ENCODE measurements at places on chromosomes 5 and 9.

DNA sequence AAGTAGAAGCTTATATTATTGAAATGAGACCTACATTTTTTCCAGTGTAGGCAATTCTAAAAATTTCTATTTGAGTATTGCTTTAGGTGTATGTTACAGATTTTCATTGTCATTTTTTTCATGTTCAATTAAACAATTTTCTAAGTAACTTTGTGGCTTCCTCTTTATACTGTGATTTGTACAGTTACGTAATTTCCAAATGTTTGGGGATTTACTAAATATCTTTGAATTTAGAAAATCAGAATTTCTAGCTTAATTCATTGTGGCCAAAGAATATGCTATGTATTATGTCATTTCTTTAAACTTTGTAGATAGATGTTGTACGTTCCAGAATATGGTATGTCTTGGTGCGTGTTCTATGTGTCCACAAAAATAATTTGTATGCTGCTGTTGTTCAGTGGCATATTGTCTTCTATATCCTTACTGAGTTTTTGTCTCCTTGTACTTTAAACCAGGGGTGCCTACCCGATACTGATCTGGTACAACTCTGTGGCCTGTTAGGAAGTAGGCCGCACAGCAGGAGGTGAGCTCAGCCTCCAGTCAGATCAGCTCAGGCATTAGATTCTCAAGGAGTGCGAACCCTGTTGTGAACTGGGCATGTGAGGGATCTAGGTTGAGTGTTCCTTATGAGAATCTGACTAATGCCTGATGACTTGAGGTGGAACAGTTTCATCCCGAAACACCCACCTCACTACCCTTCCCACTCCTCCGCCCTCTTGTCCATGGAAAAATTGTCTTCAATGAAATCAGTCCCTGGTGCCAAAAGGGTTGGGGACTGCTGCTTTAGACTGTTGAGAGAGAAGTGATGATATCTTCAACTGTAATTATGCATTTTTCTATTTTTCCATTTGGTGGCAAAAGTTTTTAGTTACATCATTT, 63.5 kb downstream of the UBE2R2 start:
- DNase-seq, result no peak

- DNase-seq, result no peak
These were observed 22.8 kb upstream of the DUSP1 start for GRCh38 chr5:172793577-172794488.

GRCh38 chr9:83526901-83527300, 11.3 kb downstream of the FRMD3 start:
- DNase-seq, result no peak

- no peak for DNase-seq
These were observed 18.9 kb upstream of the GPX8 start for GRCh38 chr5:55140908-55141665.

DNA sequence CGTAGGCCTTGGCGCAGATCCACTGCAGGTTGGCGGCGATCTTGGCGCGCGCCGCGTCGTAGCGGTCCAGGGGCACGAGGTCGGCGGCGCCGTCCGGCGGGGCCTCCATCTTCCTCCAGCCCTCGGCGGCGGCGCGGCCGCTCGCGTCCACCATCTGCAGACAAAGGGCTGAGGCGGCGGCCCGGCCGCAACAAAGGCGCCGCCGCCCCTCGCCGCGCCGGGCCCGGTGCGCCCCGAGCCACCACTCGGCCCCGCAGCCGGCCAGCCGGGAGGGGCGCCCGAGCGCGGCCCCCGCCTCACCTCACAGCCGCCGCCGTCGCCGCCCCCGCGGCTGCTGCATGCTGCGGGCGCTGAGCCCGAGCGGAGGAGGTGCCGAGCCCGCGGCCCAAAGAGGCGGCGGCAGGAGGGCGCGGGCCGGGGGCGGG, 328 bp downstream of the CAMSAP1 start:
- no peak for DNase-seq

GRCh38 chr9:109027176-109027575, 13.9 kb upstream of the CTNNAL1 start:
- DNase-seq, result no peak

- DNase-seq, result no peak
These were observed 14.1 kb upstream of the SPARC start for GRCh38 chr5:151700820-151701219.

DNA sequence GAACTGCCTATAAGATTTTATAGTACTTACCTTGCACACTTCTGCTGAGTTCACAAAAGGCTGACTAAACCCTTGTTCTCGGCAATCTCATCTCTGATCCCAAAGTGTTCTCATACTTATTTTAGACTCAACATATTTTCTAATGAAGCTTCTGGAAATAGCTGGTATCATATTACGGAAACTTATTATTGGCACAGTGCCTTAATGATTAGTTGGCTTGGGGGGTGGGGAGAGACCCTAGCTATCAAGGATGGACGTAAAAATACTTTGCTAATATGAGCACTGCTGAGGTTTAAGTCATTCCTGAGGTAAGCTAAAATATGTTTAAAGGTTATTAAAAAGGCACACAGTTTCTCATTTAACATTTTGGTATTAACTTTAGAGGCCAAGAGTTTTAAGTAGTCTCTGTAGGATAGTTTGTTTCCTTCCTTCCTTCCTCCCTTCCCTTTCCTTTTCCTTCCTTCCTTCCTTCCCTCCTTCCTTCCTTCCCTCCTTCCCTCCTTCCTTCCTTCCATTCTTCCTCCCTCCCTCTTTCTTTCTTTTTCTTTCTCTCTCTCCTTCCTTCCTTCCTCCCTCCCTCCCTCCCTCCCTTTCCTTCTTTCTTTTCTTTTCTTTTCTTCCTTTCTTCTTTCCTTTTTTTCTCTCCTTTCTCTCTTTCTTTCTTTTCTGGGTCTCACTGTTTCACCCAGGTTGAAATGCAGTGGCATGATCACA, 31.5 kb downstream of the ZSWIM6 start:
- no peak for DNase-seq

DNA sequence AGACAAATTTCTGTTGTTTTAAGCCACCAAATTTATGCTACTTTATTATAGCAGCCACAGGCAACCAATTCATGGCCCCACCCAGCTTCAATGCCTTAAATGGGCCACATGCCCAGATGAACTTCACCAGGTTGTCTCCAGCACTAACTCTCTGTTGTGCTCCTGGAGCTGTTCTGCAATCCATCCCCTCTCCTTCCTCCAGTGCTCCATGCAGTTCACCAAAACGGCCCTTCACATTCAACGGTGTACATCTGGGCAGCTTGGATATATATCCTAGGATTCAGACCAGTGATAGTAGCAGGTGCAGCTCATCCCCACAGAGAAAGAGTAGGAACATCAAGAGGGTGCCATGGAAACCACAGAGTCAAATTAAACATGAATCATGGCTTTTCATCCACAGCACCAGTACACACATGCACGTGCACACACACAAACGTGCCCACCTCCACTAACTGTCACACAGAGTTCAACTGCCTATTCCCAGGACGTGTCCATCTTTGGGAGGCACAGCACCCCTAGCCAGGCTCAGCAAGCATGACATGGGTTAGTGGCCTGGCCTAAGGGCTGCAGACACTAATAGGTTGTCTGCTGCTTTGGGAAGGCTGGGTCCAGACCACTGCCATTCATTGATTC, 134.5 kb downstream of the MED10 start:
- no peak for DNase-seq

- DNase-seq, result no peak
These were observed 88.6 kb upstream of the FANCC start for GRCh38 chr9:95406121-95406520.

DNA sequence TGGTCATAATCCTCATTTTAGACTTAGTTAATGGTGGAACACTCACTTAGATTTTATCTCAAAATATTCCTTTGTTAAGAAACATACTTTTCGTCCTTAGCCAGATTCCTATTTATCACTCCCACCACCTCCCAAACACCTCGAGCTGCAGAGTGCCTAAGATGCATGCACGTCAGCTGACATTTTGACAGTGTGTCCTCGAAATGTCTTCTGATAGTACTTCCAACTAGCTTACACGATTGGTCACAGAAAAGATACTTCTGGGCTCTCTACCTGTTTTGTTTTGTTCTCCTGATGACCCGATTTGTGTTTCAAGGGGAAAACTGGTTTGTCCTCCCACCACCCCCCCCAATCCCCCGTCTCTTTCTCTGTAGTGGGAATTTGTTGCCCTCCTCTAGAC, 230.1 kb downstream of the MAST4 start:
- no peak for DNase-seq

- no peak for DNase-seq
These were observed 420.0 kb downstream of the SEMA5A start for GRCh38 chr5:9125852-9126251.

DNA sequence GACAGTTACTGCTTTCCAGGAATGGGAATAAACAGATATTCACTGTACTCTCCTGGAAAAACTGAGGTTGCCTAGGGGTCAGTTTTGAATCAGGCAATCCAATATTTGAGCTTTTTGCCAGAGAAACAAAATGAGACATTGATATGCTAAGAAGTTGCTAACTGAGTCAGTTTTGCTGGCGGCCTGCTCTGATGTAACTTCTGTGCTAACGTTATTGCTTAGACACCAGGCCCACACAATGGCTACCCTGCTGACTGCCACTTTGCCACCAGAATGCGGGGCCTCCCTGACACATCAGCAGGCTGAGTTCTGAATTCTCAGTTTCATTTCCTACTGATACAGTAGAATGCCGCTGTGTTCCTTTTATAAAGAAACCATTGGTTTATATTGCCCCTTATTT, 18.2 kb upstream of the ZNF618 start:
- no peak for DNase-seq

DNA sequence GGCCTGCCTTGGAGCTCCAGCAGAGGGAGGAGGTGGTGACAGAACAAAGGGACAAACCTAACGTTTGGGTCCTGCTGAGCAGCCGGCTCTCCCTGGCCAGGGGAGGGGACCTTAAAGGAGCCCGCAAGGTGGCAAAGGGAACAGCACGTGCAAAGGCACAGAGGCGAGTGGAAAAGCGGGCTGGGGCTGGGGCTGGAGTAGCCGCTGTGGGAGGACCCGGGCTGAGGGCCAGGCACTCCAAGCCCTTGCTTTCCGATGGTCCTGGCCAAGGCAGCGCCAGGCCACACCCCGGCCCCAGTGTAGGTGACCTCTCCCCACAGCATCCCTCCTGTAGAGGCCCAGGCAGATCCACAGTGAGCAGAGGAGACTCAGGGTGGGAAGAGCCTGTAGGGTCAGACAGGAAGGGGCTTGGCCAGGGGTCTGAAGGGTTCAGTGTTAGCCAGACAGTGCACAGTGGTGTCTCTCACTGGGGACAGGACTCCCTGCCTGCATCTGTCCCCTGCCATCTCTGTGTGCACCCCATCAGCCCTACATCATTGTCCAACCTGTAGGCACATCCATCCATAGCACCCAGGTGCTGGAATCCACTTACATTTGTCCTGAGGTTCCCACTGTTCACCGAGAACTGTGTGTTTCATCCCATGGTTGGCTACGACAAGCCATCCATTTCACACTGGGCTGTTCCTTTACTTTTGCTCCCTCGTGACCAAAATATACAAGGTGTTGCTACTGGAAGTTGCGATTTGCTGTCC, 77.0 kb downstream of the NEK6 start:
- DNase-seq, result no peak

GRCh38 chr5:90356622-90357021, 52.9 kb downstream of the CETN3 start:
- DNase-seq, result no peak

- no peak for DNase-seq
These were observed 61.0 kb upstream of the ADAMTS2 start for GRCh38 chr5:179406031-179406961.

- no peak for DNase-seq
These were observed 583 bp upstream of the TJP2 start for GRCh38 chr9:69173497-69173890.

DNA sequence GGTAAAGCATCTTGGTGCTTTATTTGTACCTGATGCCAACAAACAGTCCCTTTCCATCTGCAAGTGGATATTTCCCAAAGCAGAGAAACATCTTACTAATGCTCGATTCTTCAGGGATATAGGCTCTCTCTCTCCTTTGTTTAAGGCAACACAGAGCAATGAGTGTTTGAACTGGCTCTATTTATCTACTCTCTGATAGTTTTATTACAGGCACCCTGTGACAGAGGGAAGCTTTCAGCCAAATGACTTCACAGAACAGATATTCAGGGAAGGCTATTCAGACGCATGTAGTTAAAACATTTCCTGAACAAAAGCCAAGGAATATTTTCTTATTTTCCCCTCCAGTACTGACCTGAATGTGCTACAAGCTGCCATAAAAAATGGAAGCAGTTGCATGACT, 141.8 kb downstream of the YIPF5 start:
- DNase-seq, result no peak

GRCh38 chr9:99222416-99223270, 561 bp downstream of the SEC61B start:
- DNase-seq, result no peak

DNA sequence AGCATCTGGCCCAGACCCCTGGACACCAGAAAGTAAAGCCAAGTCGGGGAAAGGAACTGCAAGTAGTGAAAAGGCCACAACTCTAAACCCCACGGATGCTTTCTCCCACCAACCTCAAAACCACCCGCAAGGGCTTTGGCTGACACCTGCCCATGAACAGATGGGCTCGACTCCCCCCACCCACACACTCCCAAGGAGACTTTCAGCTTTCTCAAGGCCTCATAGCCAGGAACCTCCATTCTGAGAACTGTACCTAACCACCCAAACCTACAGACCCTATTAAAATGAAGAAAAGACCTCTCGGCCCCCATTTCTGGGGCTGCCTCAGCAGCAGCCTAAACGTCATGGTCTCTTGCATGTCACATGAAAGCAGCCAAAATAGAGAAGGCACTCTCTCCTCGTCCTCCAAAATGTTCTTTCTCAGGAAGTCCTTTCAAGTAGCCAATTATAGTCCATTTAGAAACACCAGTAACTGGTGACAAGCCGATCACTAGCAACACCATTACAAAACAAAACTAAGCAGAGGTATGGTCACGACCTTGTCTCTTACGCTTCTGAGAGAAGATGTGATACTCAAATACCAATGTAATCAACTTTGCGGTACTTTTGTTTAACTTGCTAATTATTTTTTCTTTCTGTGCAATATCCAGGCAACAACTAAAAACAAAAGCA, 2.9 kb downstream of the B4GALT1 start:
- DNase-seq, result no peak

- no peak for DNase-seq
These were observed 5.6 kb downstream of the DAB2IP start for GRCh38 chr9:121656941-121657470.

DNA sequence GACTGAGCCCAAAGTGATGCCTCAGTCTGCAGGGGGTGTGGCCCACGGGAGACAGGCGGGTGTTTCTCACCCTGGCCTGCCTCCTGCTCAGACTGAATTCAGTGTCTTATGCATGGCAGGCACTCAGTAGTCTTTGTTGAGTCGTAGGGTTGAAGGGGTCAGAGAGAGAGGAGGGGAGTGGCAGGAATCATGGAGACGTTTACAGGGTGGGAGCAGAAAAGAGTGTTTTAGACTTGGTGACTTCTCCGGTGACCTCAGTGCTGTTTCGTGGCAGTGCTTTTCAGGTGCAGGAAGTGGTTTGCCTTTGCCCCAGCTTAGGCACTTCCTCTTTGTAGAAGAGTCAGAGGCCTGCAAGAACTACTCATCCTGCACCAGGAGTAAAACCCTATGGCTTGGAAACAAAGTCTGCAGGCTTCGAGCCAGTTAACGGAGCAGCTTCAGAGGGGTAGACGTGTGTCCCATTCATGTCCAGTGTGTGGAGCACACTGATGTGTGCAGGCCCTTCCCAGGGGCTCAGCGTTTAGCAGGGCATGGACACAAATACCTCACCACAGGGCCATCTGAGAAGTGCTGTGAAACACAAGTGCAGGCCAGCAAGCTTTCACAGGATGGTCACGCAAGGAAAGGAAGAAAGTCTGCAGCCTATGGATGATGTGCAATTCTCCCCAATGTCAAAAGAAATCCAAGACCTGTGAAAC, 24.5 kb upstream of the SEMA4D start:
- DNase-seq, result peak; percentile 65

GRCh38 chr9:134895908-134896833, 15.6 kb downstream of the FCN2 start:
- no peak for DNase-seq

Measured in activated naive CD4-positive, alpha-beta T cell (primary cell).